ENCODE measurements at places on chromosomes 12 and 14. TPM values are rescaled to one million over a fixed set of nuclear protein-coding genes. Genes with fewer than 3 reads are reported as not detected.

The KLRD1 gene
- total RNA-seq: 0.68 TPM

- DNase-seq: no peak
- no peak overlapping the region for H3K27ac ChIP-seq
- no peaks in the 10 kb centered on the region for H3K4me1 ChIP-seq
- no peaks in the 10 kb centered on the region for H3K36me3 ChIP-seq
- H3K27me3 ChIP-seq: no peaks in the 10 kb centered on the region
- no peak overlapping the region for H3K4me3 ChIP-seq
Measured at GRCh38 chr14:29518335-29518734, 409.3 kb downstream of the PRKD1 start.

- H3K27ac ChIP-seq: no peak overlapping the region
- H3K4me3 ChIP-seq: no peak overlapping the region
- no peaks in the 10 kb centered on the region for H3K27me3 ChIP-seq
- DNase-seq: no peak
- H3K4me1 ChIP-seq: peaks cover 3% of the 10 kb centered on the region
- H3K36me3 ChIP-seq: no peaks in the 10 kb centered on the region
Measured at GRCh38 chr12:47277972-47278448, 198.3 kb upstream of the AMIGO2 start.

DNA sequence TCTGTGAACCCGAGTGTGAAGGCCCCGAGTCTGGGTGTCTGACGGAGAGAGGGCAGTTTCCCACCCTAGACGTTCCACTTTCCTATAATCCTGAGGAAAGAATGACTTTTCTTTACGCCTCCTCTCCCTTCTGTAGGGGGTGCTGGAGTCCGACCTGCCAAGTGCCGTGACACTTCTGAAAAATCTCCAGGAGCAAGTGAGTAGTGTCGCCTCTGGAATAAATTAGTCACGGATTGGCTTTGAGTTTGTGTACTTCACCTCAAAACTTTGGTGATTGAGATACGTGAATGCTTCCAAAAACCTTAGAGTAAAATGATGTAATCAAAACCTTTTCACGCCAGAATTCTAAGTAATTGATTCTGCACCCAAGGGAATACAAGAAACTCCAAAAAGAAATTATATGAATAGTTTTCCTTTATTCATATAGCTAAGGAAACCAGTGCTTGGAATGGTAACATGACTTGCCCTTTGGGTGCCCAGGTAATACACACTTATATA is 452 bp downstream of the NGDN start:
- H3K4me3 ChIP-seq: peak overlapping the region; percentile 85
- peaks cover 15% of the 10 kb centered on the region for H3K36me3 ChIP-seq
- H3K4me1 ChIP-seq: no peaks in the 10 kb centered on the region
- no peak for DNase-seq

DNA sequence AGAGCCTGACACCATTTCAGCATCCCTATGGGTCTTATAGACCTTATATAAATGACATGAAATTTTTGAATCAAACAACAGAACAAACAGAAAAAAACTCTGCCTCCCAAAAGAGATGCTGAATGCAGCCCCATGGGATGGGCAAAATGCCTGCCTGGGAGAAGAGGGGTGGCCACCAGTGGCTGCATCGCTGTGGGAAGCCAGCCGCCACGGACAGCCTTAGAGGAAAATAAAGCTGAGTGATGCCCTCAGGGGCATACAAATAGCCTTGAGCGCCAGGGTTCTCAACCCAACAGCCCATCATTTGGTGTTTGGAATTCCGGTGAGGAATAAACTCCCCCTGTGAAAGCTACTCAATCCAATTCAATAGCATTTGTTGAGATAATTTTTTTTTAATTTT is 22.9 kb downstream of the SYNE3 start:
- no peaks in the 10 kb centered on the region for H3K27me3 ChIP-seq
- no peaks in the 10 kb centered on the region for H3K36me3 ChIP-seq
- no peak for DNase-seq
- no peak overlapping the region for H3K4me3 ChIP-seq
- H3K4me1 ChIP-seq: peaks cover 38% of the 10 kb centered on the region

GRCh38 chr12:82964446-82964845 is 277.7 kb downstream of the TMTC2 start:
- no peaks in the 10 kb centered on the region for H3K27me3 ChIP-seq
- no peak overlapping the region for H3K27ac ChIP-seq
- H3K4me3 ChIP-seq: no peak overlapping the region

The GLT8D2 gene
- total RNA-seq: 0.44 TPM

- H3K27me3 ChIP-seq: no peaks in the 10 kb centered on the region
- no peak overlapping the region for H3K4me3 ChIP-seq
- DNase-seq: no peak
- no peaks in the 10 kb centered on the region for H3K36me3 ChIP-seq
Measured at GRCh38 chr14:90091393-90091792, 29.6 kb downstream of the KCNK13 start.

GRCh38 chr12:120659151-120659525 is 18.7 kb downstream of the CABP1 start:
- H3K27me3 ChIP-seq: no peaks in the 10 kb centered on the region
- no peak overlapping the region for H3K27ac ChIP-seq
- DNase-seq: no peak
- H3K36me3 ChIP-seq: no peaks in the 10 kb centered on the region
- H3K4me3 ChIP-seq: no peak overlapping the region

GRCh38 chr12:128444598-128444997 is 177.6 kb downstream of the TMEM132C start:
- H3K27me3 ChIP-seq: no peaks in the 10 kb centered on the region
- H3K4me1 ChIP-seq: no peaks in the 10 kb centered on the region
- no peak overlapping the region for H3K27ac ChIP-seq
- H3K4me3 ChIP-seq: no peak overlapping the region
- DNase-seq: no peak

- H3K4me3 ChIP-seq: no peak overlapping the region
- no peak overlapping the region for H3K27ac ChIP-seq
- H3K27me3 ChIP-seq: no peaks in the 10 kb centered on the region
- H3K4me1 ChIP-seq: no peaks in the 10 kb centered on the region
- no peaks in the 10 kb centered on the region for H3K36me3 ChIP-seq
Measured at GRCh38 chr12:81949841-81950308, 190.7 kb upstream of the PPFIA2 start.

The MIP gene
- not detected for total RNA-seq

The LALBA gene
- not detected for total RNA-seq

The CRACR2A gene
- 0.43 TPM for total RNA-seq

The HCAR1 gene
- not detected for total RNA-seq

DNA sequence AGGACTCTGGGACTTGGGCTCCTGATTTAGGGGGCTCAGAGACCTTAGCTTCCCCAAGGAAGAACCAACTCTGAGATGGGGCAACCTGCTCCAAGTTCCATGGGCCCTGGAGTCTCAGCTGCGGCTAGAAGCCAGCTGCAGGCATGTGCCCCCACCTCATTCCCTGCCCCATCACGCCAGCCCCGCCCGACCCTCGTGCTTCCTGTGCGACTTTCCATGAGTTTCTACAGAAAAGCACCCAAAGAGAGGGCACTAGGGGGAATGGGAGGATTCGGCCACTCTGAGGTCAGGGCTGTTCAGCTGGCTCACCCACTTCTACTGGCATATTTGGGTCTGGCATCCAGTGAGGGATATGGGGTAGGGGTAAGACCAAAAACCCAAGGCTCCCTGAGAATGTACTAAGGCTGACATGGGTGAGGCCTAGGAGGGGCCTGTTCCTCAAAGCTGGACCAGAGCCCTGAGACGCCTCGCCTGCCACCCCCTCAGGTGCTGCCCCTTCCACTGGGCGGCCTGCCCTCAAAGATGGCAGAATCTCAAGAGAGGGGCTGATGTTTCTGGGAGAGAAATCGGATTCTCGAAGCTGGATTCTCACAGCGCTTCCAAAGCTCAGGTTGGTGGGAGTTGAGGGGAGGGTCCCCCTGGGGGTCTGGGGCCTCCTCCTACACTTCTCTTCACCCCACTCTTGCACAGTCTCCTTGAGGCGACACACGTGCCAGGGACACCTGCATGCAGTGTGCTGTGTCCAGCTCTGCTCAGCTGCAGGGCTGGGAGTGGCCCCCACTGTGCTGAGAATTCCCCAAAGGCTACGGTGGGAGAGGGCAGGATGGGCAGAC is 22.1 kb downstream of the FAIM2 start:
- no peak overlapping the region for H3K4me3 ChIP-seq
- peak; percentile 33 for DNase-seq

- DNase-seq: no peak
- H3K27ac ChIP-seq: no peak overlapping the region
- no peaks in the 10 kb centered on the region for H3K27me3 ChIP-seq
- no peaks in the 10 kb centered on the region for H3K4me1 ChIP-seq
- H3K4me3 ChIP-seq: no peak overlapping the region
Measured at GRCh38 chr12:30837595-30837994, 82.8 kb upstream of the CAPRIN2 start.

- no peaks in the 10 kb centered on the region for H3K4me1 ChIP-seq
- no peak overlapping the region for H3K4me3 ChIP-seq
- H3K36me3 ChIP-seq: no peaks in the 10 kb centered on the region
- H3K27me3 ChIP-seq: no peaks in the 10 kb centered on the region
Measured at GRCh38 chr14:97874394-97874793, 1077.2 kb downstream of the VRK1 start.

The ALDH2 gene
- total RNA-seq: 582 TPM
